ENCODE measurements at places on chromosomes 3 and 15.

GRCh38 chr15:97036301-97036700 is 705.8 kb downstream of the NR2F2 start:
- DNase-seq: no peak

DNA sequence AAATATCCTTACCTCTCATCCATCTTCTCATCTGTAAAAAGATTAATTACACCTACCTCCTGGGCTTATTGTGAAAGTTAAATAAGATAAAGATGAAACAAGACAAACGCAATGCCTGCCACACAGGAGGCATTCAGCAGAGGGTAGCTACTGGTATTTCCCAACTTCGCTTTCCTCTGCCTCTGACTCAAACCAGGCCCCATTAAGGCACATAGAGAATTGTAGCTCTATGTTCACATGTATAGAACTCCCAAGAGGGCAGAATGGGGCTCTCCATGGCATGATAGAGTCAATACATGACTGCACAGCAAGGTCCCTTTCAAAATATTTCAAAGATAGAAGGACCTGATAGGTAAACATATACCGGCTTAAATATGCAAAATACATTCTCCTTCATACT is 1.4 kb downstream of the LYSMD2 start:
- no peak for DNase-seq

- DNase-seq: no peak
Measured at GRCh38 chr15:101558221-101558941, 68.9 kb upstream of the PCSK6 start.

GRCh38 chr3:97815149-97815917 is 6.5 kb upstream of the CRYBG3 start:
- DNase-seq: no peak

DNA sequence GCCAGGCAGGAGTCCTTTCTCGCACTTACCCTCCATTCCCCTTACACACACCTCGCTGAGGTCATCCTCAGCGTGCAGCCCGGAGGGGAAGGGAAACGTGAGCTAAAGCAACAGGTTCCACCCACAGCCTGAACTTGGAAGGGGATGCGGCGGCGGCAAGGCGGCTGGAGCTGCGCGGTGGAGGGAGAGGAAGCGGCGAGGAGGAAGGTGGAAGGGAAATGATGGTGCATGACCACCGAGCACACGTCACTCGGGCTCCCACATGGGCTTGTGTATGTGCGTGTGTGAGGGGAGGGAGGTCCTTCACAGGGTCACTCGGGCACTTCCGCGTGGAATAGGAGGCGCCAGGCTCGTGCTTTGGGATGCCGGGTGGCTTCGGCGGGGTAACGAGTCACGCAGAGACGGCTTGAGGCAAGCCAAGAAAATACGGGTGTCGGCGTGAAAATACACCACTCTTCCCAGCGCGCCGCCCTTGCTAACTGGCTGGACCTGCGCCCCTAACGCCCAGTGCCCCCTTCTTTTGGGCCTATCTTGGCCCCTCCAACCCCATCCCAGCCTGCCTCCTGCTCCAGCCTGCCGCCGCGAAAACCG is 225.5 kb upstream of the IL12A start:
- DNase-seq: no peak

DNA sequence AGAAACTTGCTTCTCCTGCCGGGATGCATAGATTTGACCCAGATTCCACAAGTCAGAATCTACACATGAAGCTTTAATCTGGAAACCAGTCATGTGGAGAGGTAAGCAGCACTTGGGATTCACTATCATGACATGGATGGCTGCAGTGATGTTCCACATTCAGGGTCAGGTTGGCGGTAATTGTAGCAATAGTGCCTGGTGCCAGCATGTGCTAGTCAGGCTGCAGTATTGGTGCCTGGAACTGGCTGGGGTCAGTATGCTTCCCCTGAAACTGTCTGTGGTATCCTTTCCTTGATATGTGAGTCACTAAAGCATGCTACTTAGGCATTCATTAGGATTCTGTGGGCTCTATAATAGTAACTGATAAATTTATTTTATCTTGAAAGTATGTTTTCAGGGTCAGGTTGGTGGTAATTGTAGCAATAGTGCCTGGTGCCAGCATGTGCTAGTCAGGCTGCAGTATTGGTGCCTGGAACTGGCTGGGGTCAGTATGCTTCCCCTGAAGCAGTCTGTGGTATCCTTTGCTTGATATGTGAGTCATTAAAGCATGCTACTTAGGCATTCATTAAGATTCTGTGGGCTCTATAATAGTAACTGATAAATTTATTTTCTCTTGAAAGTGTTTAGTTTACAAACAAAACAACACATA is 1439.2 kb downstream of the ZPLD1 start:
- DNase-seq: no peak

DNA sequence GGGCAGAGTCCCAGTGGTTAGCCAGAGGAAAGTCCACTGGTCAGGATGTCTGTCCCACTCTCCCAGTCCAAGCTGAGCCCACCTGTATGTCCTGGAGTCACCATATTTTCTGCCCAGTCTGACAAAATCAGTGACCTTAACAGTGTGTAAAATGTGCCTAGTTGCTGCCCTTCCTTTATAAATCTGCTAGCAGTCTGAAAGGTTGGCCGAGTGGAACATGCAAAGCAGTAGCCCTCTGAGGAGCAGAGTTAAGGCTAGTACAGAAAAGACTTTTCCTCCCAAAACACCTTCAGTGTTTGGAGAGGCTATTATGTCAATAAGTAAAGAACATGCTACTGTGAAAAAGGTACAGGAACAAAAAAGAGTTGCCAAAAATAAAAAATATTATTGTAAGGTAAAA is 15.3 kb downstream of the TTC21A start:
- DNase-seq: no peak

DNA sequence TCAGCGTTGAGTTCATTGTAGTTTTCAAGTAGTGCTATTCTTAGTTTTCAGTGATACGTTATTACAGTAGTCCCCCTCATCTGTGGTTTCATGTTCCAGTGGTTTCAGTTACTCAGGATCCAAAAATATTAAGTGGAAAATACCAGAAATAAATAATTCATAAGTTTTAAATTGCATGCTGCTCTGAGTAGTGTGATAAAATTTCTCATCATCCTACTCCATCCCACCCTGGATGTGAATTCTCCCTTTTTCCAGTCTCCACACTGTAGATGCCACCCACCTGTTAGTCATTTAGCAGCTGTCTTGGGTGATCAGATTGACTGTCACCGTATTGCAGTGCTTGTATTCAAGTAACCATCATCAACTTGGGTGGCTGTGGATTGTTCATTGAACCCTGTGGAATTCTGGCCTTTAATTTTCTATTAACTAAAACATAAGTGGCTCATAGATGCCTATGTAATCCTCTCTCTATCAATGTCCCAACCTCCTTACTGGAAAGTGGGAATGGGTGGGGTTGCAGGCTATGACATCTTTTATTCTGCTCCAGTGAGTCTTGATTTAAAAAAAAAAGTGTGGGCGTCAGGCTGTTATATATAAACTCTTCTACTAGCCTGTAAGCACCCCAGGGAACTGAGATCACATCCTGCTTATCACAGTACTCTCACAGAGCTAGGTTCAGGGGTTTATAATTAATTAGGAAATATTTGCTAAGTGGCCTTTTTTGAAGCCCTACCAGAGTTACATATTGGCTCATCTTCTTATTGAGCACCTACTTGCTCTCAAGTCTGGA is 97.5 kb downstream of the CFAP20DC start:
- DNase-seq: no peak

DNA sequence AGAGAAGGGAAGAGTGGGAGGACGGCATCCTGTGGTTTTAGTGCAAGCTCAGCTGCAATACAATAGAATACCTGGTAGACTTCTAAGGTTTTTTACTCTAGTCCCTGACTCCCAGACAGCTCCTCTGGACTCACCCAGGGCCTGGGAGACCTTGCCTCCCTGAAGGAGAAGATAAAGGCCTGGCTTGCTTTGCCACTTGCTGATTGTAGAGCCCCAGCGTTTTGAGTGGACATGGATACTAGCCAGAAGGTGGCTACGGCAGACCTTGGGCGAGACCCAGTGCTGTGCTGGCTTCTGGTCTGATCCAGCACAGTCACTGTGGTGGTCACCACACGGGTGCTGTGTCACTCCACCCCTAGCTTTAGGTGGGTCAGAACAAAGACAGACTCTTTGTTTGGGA is 72.2 kb upstream of the TTC14 start:
- no peak for DNase-seq

DNA sequence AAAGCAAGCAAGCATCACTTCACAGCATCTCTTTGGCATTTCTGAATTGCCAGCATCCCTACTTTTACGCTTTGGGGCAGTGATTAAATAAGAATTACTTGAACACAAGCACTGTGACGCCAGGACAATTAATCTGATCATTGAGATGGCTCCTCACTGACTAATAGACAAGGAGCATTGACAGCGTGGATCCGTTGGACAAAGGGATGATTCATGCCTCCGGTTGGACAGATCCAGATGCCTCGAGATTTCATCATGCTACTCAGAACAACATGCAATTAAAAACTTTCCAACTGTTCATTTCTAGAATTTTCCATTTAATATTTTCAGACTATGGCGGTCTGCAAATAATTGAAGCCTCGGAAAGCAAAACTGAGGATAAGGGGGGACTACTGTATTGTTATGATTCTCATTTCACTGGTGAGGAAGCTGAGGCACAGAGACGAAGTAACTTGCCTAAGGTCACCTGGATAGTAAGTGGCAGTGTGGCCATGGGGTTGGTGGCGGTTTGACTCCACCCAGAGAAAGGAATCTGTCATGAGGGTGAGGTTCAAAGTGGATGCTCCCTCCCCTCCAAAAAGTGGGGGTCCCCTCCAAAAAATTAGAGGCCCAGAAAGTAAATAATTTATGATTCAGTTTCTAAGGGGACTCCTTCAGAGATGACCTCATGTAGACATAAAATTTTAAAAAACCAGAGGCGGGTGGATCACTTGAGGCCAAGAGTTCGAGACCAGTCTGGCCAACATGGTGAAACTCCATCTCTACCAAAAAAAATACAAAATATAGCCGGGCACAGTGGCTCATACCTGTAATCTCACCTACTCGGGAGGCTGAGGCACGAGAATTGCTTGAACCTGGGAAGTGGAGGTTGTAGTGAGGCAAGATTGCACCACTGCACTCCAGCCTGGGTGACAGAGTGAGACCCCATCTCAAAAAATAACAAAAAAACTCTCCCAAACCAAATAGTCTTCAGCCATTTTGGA is 12.3 kb upstream of the PGPEP1L start:
- no peak for DNase-seq

DNA sequence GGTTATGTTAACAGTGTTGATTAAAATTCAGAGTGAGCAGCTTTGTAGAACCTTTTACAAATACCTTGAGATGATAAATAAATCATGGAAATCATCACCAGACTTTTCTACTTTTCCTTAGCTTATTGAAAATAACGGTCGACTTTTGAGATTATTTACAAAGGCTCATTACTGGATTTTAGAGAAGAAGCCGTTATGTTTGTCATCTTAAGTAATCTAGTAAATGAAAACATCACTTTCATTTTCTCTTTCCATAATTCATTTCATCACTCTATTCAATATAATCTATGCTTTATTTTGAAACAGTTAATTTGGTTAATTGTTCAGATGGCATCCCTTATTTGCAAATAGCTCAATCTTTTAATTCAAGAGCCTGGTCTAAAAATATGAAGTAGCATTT is 3.6 kb downstream of the PLCL2 start:
- DNase-seq: no peak

- no peak for DNase-seq
Measured at GRCh38 chr15:68583321-68583720, 4.5 kb downstream of the CORO2B start.

GRCh38 chr3:43341788-43342187 is 55.4 kb downstream of the SNRK start:
- no peak for DNase-seq

- DNase-seq: no peak
Measured at GRCh38 chr3:61518590-61518989, 42.8 kb upstream of the PTPRG start.

- no peak for DNase-seq
Measured at GRCh38 chr3:42515391-42515916, 13.0 kb downstream of the VIPR1 start.

- DNase-seq: no peak
Measured at GRCh38 chr3:181687190-181687589, 24.5 kb upstream of the SOX2 start.

GRCh38 chr3:128697341-128697740 is 28.6 kb upstream of the RAB7A start:
- DNase-seq: no peak

- no peak for DNase-seq
Measured at GRCh38 chr15:62928242-62928999, 114.1 kb upstream of the TPM1 start.

- no peak for DNase-seq
Measured at GRCh38 chr3:177294221-177294620, 96.9 kb upstream of the TBL1XR1 start.

- no peak for DNase-seq
Measured at GRCh38 chr3:29914861-29915524, 634.1 kb downstream of the RBMS3 start.

GRCh38 chr3:32097768-32098167 is 8.7 kb upstream of the GPD1L start:
- DNase-seq: no peak

DNA sequence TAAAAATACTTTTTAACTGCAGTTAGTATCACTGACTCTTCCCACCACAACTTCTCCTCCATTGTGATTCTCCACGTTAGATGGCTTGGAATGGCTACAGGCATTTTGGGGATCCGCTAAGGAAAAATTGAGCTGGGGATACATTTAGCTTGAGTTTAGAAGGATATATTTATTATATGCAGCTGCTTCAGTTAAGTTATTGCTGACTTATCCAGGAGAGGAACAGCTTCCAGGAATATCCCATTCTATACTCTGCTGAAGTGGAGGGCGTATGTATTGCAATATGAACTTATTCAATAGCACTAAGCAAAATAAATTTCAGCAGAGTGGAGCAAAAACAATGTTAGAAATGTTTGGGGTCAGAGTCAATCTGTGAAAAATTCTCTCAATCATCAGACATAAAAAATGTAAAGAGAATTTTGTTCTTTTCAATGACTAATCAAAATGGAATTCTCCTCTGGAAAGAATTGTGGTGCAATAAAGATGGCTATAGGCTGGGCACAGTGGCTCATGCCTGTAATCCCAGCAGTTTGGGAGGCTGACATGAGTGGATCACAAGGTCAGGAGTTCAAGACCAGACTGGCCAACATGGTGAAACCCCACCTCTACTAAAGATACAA is 84.7 kb downstream of the NCEH1 start:
- DNase-seq: no peak
